Frontal cortex (tissue), 4 donors: ENCODE measurements at places on chromosomes 13 and 19.

DNA sequence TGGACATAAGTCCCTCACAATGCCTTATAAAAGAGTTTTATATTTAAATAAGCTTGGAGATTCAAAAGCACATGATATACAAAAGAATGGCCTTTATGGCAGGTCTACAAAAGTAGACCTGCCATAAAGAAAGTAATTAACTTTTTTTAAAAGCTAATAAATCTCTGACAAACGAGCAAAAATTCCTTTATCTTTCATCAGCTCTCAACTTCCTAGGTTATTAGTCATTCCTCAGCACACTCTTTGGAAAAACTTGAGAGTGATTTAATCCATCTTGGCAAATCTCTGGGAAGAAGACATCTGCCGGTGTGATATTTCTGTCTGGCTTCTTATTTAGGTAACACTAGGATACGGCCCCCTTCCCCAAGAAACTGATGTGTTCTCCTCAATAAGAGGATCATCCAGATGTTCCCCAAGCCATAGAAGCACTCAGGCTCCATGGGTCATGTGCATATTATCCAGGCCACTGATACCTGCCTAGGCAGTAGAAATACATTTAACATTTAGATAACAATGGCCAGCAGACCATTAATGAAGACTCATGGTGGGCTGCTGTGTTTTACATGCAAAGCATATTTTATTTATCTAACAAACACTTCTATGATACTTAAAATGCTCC, 372.7 kb downstream of the LIG4 start:
- no peak for DNase-seq

- no peak for DNase-seq
Observed at GRCh38 chr13:28541966-28542365, 47.0 kb upstream of the FLT1 start.

GRCh38 chr13:113089693-113090414, 15.7 kb upstream of the F7 start:
- no peak for DNase-seq

GRCh38 chr19:5128251-5128935, 159.5 kb downstream of the KDM4B start:
- DNase-seq: peak; percentile 71

GRCh38 chr19:54893406-54893805, 12.5 kb upstream of the NCR1 start:
- no peak for DNase-seq

DNA sequence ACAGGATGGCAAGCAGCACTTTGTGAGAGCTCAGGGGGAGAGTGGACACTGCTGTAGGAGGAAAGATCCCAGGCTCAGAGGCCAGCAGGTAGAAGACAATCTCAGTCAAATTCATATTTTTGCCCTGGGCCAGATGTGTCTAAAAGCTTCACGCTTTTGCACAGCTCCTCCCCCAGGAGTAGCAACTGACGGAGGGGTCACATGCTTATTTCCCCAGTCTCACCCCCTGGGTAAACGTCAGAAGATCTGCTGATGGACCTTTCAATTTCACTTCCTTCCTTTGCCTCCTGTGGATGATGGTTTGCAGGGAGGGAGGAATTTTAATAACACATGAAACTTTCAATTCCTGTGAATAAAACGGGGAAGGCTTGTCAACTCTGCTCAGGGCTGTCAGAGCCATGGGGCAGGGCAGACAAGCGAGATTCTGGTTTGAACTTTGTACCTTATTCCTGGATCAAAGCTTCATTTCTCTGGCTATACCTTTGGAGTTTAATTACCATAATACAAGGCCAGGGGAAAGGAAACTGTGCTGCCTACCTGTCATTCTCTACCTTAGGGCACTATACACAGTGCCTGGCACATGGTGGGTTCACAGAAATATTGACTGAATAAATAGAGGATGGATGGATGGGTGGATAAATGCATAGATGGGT, 41.0 kb downstream of the POU4F1 start:
- no peak for DNase-seq

DNA sequence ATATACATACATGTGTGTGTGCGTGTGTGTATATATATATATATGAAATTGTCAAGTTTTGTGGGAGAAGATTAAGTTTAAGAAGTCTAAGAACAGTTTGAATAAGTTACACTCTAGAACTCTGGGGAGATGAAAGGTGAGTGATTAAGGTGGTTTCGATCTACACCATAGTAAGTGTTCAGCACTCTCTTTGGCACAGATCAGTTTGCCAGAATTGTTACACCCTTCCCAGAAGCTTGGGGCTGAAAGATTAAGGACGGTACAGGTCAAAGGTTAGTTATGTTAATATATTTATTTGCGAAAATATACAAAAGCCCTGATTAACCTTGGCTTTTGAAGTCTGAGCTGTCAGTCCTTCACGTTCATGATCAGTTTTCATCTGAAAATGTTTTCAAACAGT, 309.1 kb downstream of the KLF5 start:
- no peak for DNase-seq

GRCh38 chr19:53989600-53990533, 1.6 kb upstream of the CACNG6 start:
- DNase-seq: no peak

- DNase-seq: peak; percentile 20
Observed at GRCh38 chr13:107124129-107124718, 556.3 kb upstream of the ARGLU1 start.

GRCh38 chr19:41415154-41415571, 12.0 kb downstream of the B3GNT8 start:
- DNase-seq: no peak

DNA sequence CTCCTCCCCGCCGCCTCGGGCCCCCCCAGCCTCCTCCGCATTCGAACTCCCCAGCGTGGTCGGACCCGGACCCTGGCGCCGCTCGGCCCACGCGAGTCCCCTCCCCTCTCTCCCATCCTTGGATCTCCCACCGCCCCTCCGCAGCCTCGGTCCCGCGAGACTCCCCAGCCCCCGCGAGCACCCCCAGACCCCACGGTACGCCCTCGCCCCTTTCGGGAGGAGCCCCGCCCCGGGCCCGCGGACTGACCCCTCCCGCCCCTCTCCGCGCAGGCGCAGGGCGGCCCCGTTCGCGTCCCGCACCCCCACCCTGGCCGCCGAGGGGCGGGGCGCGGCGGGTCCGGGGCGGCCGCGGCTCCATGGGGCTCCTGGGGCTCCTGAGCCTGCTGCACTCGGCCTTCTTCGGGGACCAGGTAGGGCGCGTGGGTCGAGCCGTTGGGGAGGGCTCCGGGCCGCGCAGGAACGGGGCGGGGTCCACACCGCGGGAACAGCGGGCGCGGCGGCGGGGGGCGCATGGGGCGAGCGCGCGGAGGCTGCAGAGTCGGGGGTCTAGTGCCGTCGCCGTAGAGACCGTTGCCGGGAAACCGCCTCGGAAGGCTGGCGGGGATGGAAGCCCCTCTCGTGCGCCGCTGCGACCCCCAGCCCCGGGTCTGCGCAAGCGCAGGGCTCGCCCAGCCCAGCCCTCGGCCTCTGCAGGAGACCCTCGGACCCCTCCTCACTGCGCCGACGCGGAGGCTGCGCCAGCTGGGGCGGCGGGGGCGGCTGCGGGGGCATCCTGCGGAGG, 3.8 kb upstream of the APC2 start:
- peak; percentile 83 for DNase-seq

DNA sequence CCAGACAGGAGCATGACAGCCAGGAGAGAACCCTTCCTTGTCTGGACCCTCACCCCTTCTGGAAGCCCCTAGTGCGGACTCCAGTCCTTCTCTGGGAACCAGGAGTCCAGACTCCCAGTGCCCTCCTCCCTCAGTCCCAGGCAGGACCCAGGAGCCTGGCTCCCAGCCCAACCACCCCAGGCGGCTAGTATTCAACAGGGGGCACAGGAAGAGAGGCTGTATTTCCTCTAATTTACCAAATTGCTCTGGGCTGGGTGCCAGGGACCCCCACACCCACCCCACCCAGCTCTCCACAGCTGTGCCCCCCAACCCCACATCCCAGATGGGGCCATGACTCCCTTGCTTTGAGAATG, 3.3 kb downstream of the GRIN2D start:
- no peak for DNase-seq

GRCh38 chr13:99290894-99291293, 16.3 kb downstream of the GPR183 start:
- no peak for DNase-seq

- DNase-seq: no peak
Observed at GRCh38 chr13:97986835-97987234, 33.4 kb downstream of the IPO5 start.

- no peak for DNase-seq
Observed at GRCh38 chr13:89315287-89315686, 1644.1 kb downstream of the SLITRK5 start.

GRCh38 chr19:41554907-41555306, 21.1 kb upstream of the CEACAM21 start:
- no peak for DNase-seq

DNA sequence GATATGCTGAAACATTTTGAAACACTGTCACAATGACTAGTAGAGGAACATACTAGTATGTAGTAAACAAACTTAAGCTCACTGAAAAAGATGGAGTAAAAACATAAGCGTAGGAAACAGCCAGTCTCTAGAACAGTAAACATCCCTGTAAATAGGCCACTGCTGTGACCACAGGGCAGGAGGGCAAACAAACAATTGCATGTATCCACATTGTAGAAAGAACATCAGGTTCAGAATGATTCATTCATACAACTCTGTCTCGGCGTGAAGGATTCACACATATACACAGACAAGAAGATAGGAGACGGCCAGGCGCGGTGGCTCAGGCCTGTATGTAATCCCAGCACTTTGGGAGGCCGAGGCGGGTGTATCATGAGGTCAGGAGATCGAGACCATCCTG, 390.1 kb downstream of the IRS2 start:
- no peak for DNase-seq

- no peak for DNase-seq
Observed at GRCh38 chr19:14674764-14675163, at the start of gene ADGRE3. ADGRE3 (minus strand) TSS chr19:14674844; CDS start chr19:14674770, 74 bp downstream.

DNA sequence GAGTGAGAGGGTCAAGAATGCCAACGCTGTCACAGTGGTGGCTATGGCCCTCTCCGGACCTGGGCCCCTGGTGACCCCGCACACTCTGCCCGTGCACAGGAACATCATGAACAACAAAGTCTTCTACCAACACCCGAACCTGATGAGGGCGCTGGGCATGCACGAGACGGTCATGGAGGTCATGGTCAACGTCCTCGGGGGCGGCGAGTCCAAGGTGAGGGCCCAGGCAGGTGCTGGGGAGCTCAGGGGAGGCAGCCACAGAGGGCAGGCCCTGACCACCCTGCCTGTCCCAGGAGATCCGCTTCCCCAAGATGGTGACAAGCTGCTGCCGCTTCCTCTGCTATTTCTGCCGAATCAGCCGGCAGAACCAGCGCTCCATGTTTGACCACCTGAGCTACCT, 62.6 kb downstream of the RYR1 start:
- no peak for DNase-seq

DNA sequence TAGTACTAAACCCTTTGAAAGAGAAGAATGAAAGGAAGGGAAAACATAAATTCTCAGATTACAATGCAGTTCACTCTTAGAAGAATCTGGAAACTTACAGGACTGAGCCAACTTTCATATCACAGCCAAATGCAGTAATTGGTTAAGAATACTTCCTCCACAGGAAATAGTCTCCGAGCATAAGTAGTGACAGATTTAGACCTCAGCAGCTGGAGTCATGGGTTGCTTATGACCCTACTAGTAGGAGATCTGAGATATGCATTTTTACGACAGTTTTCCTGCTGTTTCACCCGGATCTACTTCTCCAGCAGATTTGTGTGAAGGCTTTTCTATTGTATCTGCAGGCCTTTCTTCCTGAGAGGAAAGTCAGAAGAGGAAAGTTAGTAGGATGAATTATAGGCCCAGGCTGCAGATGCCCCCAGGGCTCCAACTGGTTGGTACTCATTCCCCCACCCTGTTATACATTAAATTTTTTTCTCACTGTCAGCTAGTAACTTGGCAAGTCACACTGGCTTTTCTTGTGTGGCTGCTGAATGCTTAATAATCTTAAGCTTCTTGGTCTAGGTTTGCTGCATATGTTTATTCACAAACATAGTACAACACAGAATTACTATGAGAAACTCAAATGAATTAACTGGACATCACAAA, 1241.5 kb upstream of the MIR17HG start:
- no peak for DNase-seq

- DNase-seq: no peak
Observed at GRCh38 chr13:35675651-35676050, 199.2 kb upstream of the MAB21L1 start.

DNA sequence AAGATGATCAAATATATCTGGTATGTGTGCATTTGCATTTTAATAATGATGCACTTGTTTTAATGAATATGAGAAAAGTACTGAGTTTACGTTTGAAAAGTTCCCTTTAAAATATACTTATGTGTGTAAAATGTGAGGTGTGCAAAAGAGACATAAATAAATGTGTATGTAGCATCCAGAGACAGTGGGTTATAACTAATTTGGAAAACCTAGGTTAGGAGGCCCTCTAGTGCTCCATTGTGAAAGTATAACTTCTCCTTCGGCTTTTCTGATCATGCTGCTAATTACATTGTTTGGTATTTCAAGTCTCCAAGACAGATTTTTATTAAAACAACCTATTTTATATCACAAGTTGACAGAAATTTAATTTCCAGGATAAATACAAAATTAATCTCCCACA, 30.1 kb downstream of the SCEL start:
- peak; percentile 33 for DNase-seq

DNA sequence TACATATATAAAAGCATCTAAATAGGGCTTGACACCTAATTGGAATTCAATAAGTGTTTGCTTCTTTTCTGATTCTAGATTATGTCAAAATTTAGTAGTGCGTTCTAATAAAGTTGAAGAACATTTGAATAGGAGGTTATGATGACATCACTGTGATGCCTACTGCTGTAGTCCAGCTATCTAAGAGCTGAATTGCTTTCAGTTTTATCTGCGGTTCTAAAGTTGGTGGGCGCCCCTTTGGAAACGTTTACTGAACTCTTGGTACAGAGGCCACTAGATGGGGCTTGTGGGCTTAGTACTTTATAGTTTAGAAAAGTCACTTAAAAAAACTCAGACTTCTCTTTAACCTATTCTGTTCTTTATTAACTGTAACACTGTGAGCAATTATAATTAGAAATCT, 776.9 kb downstream of the GPC5 start:
- DNase-seq: no peak

DNA sequence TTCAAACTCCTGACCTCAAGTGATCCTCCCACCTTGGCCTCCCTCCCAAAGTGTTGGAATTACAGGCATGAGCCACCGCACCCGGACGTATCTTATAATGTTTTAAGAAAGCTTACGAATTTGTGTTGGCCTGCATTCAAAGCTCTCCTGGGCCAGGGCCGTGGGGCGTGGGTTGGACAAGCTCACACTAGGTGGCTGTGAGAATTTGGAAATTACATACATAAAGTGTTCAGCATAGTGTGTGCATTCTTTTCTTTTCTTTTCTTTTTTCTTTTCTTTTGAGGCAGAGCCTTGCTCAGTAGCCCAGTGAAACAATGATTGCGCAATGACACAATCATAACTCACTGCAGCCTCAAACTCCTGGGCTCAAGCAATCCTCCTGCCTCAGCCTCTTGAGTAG, 2.6 kb downstream of the ZSWIM4 start:
- no peak for DNase-seq
